ENCODE measurements at places on chromosomes 7 and 10.

GRCh38 chr7:45921699-45922519 lies 837 bp upstream of the IGFBP3 start:
- DNase-seq = peak; percentile 66

DNA sequence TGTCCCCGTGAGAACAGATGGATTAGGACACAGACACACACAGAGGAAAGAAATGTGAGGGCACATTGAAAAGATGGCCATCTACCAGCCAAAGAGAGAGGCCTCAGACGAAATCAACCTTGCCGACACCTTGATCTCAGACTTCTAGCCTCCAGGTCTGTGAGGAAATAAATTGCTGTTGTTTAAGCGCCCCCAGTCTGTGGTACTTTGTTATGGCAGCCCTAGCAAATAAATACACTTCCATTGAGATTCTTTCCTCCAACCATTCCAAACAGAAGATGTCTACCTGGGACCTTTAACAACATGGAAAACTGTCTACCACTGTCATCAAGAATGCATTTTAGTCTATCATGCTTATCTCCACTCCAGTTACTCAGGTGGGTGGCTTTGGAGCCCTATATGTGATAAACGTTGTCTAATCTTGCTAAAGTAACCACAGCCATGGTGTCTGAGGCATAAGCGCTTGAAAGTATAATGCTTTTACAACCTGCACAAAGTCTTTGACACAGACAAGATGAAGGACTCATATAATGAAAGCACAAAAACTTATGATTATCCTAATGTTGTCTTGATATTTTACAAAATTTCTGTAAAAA lies 244.3 kb downstream of the MTERF1 start:
- no peak for DNase-seq

- no peak for DNase-seq
These were observed 371.9 kb downstream of the PHF14 start for GRCh38 chr7:11345621-11346020.

- DNase-seq = no peak
These were observed 117.8 kb upstream of the MYO3A start for GRCh38 chr10:25815999-25816768.

DNA sequence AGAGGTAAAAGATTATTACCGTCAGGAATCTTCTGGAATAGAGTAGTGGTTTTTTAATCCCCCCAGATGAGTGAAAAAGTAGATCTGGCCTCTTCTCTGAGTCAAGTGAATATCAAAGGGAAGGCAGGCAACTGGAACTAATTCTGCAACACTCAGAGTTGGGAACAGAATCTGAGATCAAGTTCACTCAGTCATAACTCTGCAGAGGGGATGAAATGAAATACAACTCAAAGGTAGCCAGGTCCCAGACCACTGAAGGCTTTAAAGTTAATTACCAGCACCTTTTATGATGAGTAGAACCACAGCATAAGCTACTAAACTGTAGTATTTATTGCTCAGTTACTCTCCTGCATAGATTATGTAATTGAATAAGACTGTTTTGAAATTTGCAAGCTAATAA lies 455.6 kb upstream of the AKR1E2 start:
- no peak for DNase-seq

GRCh38 chr7:140390466-140391190 lies 7.7 kb downstream of the SLC37A3 start:
- DNase-seq = no peak

DNA sequence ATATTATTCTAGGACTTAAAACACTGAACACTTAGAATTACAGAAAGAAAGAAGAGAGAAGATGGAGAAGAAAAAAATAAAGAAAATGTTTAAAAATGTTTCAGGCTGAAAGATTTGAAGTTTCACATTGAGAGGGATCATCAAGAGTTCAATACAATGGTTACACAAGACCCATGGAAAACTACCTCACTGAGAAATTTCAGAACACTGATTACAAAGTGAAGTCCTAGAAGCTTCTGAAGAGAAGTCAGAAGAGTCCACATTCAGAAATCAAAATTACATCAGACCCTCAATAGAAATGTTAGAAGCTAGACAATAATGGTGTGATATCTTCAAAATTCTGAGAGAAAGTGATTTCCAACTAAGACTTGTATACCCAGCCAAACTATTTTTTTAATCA lies 196.1 kb downstream of the MACC1 start:
- no peak for DNase-seq

GRCh38 chr7:64180989-64181388 lies 26.0 kb upstream of the ZNF735 start:
- DNase-seq = no peak

GRCh38 chr7:148856891-148857290 lies 27.2 kb downstream of the EZH2 start:
- no peak for DNase-seq
